Spinal cord (tissue), 10 donors: ENCODE measurements at places on chromosomes 5 and 9. TPM values are rescaled to one million over a fixed set of nuclear protein-coding genes. Genes with fewer than 3 reads are reported as not detected.

The SLC23A1 gene
- not detected for total RNA-seq

The ORM2 gene
- total RNA-seq: 0.28 TPM

The BSPRY gene
- 0.79 TPM for total RNA-seq

The HAPLN1 gene
- total RNA-seq: 5.0 TPM

The ZNG1F gene
- total RNA-seq: 16.0 TPM
